ENCODE measurements at places on chromosomes 13 and 19.
A peak's percentile ranks its signal among the peaks of the same experiment; 100 is the strongest.

- DNase-seq: no peak
Observed at GRCh38 chr13:111186305-111186935, 71.3 kb downstream of the ARHGEF7 start.

- DNase-seq: no peak
Observed at GRCh38 chr13:32731576-32731975, 145.3 kb downstream of the PDS5B start.

GRCh38 chr13:73480779-73481559, 422.2 kb downstream of the KLF5 start:
- no peak for DNase-seq

- DNase-seq: no peak
Observed at GRCh38 chr13:94608586-94608985, 6.9 kb downstream of the GPR180 start.

DNA sequence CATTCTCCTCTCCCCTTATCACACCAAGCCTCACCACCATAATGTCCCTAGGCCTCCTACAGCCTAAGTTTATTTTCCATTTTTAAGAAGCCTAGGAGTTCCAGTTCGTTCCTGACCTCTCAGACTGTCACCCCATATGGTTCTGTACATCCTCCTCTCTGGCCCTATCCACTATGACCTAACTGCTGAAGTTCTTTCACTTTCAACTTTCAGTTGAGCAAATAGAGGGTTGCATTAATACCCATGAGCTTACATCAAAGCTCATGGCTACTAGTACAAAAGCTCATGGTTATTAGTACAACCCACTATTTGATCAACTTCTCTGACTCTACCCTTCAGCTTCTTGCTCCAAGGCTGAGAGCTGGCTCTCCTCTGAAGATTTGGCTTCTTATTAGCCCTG, 72.9 kb downstream of the FGF14 start:
- no peak for DNase-seq

GRCh38 chr19:33702606-33703437, 81.1 kb downstream of the CHST8 start:
- DNase-seq: peak; percentile 66

DNA sequence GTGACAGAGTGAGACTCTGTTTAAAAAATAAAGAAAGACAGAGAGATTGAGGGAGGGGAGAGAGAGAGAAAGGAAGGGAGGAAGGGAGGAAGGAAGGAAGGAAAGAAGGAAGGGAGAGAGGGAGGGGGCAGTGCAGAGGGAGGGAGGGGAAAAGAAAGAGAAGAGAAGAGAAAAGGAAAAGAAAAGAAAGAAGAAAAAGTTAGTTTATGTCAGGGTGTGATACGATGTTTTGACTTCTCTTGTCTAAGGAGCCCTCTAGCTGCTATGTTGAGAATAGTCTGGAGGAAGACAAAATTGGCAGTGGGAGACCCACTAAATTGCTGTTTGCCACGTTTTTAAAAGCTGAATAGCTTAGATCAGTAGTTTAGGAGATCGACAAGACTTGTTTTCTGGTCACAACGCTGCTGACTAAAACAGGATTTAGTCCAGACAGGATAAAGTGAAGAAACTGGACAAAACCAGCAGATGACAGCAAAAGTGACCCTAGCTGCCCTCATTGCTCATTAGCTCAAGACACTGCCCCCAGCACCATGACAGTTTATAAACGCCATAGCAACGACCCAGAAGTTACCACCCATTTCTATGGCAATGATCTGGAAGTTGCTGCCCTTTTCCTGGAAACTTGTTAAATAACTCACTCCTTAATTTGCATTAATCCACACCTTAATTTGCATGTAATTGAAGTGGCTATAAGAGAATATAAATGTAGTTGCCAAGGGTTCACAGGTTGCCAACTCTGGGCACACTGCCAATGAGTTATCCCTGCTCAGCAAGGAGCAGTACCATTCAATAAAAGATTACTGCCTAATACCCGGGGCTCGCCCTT, 11.1 kb downstream of the TEX101 start:
- DNase-seq: no peak

GRCh38 chr19:40610396-40611064, 9.4 kb downstream of the LTBP4 start:
- no peak for DNase-seq

GRCh38 chr13:61277586-61278276, 137.9 kb downstream of the PCDH20 start:
- no peak for DNase-seq

GRCh38 chr13:49996161-49996915, 504 bp upstream of the TRIM13 start:
- peak; percentile 97 for DNase-seq

DNA sequence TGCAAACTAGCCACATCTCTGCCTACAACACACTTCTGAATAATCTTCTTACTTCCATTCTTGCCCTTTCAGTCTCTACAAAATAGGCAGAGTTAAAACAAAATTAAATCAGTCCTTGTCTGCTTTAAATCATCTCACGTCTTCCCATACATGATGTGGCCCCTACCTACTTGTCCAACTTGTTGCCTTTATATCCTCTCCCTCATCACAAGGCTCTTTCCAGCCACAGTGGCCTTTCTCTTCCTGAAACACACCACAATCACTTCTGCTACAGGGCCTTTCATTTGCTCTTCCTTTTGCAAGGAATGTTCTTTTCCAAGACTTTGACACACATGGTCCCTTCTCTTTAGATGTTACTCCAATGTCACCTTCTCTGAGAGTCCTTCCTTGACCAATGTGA, 1.7 kb downstream of the RBM26 start:
- no peak for DNase-seq

DNA sequence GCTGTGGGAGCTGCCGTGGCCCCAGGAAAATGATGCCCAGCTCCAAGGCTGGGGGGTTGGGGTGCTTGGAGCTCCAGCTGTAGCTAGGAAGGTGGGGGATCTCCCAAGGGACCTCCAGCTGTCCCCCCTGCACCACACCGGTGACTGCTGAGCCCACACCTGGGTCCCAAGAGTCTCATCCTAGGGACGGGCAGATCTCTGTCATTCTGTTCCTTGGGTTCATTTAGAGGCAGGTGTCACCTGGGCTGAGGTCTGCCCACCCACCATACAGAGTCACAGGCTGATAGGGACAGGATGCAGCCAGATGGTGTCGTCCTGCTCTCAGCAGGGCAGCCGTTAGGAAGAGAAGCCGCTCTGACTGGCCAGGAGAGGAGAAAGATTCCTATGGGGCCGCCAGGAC, 5.3 kb downstream of the F2RL3 start:
- no peak for DNase-seq

GRCh38 chr19:39998501-39998900, 1.6 kb downstream of the ZNF546 start:
- DNase-seq: no peak

DNA sequence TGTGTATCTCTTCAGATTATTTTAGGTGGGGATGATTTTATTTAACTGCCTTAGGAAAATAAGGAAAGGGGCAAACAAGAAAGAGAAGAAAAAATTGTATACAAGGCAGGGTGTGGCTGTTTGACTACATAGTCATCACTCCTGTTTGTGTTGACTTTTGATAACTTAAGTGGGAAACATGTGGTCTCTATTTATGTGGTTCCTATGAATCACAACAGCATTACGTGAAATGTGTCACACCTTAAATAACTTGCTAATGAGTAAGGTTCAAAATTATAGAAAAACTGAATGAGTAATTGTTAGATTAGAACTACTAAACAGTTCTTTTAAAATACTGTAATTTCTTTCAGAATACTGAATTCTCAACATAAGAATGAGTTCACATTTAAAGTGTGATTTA, 69.3 kb downstream of the LMO7 start:
- DNase-seq: no peak

- DNase-seq: no peak
Observed at GRCh38 chr19:56504581-56504980, 3.1 kb upstream of the ZNF471 start.
